ENCODE measurements at places on chromosomes 6 and 20.

- DNase-seq, result peak; percentile 14
Measured at GRCh38 chr6:82909551-82909950, 156.1 kb downstream of the UBE3D start.

GRCh38 chr6:4851035-4851434, 74.8 kb downstream of the CDYL start:
- DNase-seq, result no peak

DNA sequence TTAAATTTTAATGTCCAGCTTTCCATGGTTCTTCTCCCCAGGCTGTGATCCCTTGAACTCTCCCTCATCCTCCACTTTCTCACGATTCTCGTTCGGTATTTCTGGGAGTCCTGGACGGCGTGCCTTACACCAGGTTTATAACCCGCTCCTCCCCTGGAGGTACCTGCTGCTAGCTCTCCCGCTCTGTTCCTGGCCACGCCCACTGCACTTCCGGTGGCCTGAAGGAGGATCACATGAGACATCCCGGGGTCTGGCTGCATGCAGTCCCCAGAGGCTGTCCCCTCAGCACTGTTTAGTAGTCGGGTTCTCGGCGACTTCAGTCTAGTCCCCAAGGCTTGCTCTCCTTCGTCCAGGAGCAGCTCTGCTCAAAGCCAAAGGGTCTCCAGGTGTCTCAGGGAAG, 28.4 kb upstream of the GCLC start:
- no peak for DNase-seq

DNA sequence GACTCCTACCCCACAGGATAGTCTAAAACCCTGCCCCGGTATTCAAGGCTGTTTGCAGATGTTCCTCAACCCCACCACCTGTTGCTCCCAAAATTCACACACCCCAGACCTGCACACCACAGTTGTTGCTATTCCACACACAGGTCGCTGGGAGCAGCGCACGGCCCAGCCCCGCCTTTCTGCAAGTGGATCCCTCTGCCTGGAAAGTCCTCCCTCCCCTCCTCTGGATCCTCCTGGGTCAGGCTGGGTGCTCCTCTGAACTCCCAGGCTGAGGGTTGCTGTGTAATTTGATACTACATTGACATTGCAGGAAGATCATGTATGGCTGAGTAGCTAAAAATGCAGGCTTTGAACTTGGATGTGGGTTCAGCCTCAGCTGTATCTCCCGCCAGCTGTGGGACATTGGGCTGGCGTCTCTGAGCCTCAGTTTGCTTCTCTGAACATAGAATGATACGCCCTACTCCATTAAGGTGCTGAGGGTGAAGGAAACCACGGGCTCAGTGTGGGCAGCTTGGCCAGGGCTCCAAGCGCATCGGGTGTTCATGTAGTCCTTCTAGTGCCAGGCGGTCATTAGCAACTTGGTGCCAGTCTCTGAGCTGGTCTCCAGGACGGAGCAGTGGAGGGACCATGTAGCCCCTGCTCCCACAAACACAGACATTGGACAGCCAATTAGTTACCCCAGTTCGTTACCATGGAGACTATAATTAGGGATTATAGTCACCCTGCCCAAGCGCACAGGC, 13.9 kb upstream of the CCN5 start:
- DNase-seq, result peak; percentile 40

DNA sequence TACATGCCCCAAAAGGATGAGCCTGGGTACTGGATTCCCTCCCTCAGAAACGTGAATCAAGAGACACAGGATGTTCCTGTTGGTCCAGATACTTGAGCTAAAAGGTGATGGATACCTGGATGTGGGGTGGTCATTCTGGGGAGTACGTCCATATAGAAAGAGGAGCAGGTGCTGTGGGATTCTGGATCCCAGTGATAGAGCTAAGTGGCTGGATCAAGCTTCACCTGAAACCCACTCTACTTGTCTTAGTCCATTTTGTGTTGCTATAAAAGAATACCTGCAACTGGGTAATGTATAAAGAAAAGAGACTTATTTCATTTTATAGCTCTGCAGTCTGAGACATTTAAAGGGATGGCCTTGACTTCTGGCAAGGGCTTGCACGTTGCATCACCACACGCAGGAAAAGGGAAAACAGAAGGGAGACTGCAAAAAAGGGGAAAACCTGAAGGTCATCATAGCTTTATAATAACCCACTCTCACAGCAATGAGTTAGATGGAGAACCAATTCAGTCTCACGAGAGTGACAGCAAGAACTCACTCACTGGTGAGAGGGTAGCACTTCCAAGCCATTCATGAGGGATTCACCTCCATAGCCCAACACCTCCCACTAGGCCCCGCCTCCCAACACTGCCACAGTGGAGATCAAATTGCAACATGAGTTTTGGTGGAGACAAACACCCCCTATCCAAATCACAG, 31.2 kb downstream of the RIPOR3 start:
- no peak for DNase-seq

GRCh38 chr6:39841923-39842322, 49.7 kb downstream of the DAAM2 start:
- DNase-seq, result no peak

GRCh38 chr20:40703975-40704530, 15.0 kb upstream of the MAFB start:
- no peak for DNase-seq

DNA sequence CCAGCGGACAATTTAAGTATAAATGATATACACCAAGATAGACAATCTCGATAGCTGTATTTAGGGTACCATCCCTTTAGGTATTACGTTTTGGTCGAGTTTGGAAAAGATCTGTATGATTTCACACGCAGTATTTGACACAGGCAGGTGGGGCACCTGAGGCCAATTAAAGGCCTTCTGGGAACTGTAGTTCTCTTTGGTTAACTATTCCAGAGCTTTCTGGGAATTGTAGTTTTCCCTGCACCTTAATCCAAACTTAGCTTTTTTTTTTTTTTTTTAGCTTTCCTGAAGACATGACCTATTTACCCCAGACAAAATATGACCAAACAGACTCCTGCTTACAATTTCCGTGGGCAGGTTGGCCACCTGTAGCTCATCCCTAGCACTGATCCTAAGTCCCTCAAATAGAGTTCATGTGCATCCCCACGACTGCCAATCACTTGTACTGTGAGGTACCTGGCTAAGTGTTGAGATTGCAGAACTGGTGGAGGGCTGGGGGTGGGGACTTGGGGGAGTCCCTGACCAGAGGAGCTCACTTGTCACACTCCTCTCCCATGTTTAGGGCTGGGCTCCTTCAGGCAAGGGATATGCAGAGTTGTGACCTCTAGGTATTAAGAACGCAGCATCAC, 999 bp upstream of the EHMT2 start:
- peak; percentile 56 for DNase-seq

GRCh38 chr6:42537536-42537935, 26.3 kb upstream of the UBR2 start:
- no peak for DNase-seq

GRCh38 chr6:18328540-18328939, 58.6 kb upstream of the RNF144B start:
- no peak for DNase-seq

- peak; percentile 50 for DNase-seq
Measured at GRCh38 chr6:116012471-116012949, 48.2 kb downstream of the FRK start.

GRCh38 chr6:15735567-15736265, 72.9 kb upstream of the DTNBP1 start:
- DNase-seq, result peak; percentile 14
